ENCODE measurements at places on chromosomes 6 and 20.

DNA sequence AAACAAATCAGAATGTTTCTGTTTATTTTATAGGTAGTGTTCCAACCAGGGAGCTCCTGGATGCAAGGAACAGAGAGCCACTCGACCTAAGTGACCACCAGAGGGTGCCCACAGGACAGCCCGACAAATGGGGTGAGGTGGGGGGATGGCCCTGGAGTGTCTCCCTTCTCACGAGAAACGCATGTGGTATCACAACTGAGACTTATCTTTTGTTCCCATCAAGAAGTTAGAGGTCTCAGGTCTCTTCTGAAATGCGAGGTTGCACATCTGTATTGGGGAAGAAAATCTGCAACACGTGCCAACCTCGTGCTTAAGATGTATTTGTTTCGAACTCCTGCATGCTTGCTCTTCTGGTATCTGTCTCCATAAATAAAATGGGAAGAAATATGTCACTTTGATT lies 104.0 kb downstream of the ISM1 start:
- DNase-seq: peak; percentile 38

DNA sequence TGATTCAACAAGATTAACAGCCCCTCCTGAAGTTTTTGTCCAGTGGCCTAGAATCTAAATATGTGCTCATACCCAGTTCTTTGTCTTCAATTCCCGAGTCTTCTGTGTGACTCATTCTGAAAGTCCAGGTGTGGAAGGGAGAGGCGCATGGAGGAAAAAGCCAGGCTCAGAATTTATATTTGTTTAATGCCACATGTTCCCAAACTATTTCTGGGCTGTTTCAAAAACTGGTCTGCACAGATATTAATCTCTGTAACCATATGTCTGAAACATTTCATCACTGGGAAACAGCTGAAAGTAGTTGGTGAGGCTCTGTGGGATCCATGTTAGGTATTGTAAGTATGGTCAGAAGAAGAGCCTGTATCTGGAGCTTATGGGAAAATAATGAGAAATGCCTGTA lies 266.0 kb downstream of the PAX1 start:
- peak; percentile 60 for DNase-seq

GRCh38 chr6:37514321-37514771 lies 14.7 kb upstream of the CCDC167 start:
- DNase-seq: peak; percentile 7

GRCh38 chr6:128209771-128210170 lies 308.9 kb upstream of the THEMIS start:
- DNase-seq: peak; percentile 79

GRCh38 chr6:38604700-38605099 lies 35.0 kb downstream of the BTBD9 start:
- peak; percentile 15 for DNase-seq

DNA sequence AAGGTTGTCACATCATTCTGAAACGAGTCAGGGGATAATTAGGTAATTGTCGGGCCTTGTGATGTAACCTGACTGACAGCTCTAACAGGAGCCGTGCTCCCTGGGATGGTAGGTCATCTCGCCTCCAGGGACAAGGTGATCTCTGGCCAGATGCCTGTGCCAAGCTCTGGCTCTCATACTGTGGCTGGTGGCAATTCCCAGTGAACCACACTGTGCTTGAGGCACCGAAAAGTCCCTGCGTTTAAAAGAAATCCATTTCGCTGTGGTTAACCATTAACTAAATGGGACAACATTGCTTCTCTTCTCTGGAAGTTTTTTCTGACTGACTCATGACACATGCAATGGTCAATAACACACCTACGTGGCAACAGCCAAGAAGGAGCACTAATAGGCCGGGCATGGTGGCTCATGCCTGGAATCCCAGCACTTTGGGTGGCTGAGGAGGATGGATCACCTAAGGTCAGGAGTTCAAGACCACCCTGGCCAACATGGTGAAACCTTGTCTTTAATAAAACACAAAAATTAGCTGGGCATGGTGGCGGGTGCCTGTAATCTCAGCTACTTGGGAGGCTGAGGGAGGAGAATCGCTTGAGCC lies 669.2 kb downstream of the PRKN start:
- no peak for DNase-seq

Data from AG10803 (cell line).